ENCODE measurements at places on chromosomes 6 and 20.

GRCh38 chr6:147510929-147511590 lies 2.6 kb downstream of the SAMD5 start:
- DNase-seq = no peak

GRCh38 chr20:35510951-35511735 lies 18.3 kb downstream of the C20orf173 start:
- no peak for DNase-seq

- no peak for DNase-seq
Measured at GRCh38 chr20:47999166-47999565, 213.9 kb upstream of the SULF2 start.

GRCh38 chr6:138692978-138693909 lies 80.3 kb upstream of the CCDC28A start:
- no peak for DNase-seq

DNA sequence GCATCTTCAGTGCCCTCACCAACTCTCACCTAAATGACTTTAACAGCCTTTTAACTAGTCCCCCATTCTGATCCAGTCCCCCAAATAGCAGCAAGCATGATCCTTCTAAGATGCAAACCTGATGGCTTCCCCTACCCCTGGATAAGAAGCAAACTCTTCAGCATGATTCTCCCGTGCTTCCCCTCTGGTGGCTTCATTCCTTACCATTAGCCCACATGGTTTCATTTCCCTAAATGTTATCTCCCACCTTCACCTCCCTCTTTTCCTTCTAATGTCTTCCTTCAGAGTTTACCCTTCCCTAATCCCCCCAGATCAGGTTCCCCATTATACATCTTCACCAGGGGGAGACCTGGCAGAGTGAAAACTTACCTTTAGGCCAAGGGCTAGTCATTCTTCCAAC lies 4.0 kb upstream of the RAB5IF start:
- DNase-seq = no peak

DNA sequence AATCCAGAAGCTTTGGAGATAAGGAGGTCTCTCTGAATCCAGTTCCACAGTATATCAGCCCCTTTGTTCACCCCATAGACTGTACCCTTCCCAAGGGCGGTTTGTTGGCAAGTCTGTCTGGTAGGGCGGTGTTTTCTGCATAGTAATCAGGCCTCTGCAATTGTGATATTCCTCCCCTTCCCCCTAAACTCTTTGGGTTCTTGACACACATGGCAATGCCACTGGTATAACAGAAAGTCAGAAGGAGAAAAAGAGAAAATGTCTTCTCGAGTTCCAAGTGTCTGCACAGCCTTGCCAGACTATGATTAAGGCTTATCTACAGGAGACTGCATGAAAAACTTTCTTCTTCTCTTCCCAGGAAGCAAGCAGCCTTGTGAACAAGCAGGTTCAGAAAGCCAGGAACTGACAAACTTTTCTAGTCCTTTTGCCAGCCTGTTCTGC lies 45.6 kb downstream of the FOXO3 start:
- no peak for DNase-seq
